ENCODE measurements at places on chromosomes 1 and 21.

GRCh38 chr1:93014168-93014567, 52.9 kb upstream of the DIPK1A start:
- no peak for DNase-seq

GRCh38 chr1:216081445-216081844, 341.8 kb downstream of the USH2A start:
- DNase-seq: no peak

GRCh38 chr1:175385316-175385715, 192.7 kb upstream of the KIAA0040 start:
- no peak for DNase-seq

DNA sequence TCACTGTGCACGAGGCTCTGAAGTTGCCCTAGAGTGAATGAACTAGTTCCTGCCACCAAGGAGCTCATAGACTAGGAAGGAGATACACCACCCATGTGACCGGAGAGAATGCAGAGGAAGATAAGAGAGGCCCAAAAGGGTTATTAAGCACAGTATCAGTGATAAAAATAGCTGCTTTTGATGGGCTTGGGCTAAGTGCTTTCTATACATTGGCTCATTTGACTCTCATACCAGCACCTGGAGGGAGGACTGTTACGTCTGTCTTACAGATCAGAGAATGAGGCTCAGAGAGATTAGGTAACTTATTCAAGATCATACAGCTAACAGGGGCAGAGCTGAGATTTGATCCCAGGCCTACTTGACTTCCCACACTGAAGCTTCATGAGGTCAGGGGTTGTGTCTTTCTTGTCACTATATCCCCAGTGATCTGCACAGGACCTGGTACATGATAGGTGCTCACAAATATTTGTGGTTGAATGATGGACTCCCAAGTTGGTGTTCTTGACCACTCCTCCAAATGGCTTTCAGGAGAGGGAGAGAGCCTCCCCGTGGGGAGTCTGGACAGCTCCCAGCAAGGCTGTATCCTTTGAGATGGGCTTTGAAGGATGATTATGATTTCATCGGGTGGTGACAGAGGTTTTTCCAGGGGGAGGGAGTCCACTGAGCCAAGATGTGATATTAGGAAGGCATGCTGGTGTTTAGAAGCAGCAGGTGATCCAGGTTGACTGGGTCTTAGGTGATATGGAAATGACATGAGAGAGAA, 14.4 kb downstream of the PPFIA4 start:
- DNase-seq: no peak

DNA sequence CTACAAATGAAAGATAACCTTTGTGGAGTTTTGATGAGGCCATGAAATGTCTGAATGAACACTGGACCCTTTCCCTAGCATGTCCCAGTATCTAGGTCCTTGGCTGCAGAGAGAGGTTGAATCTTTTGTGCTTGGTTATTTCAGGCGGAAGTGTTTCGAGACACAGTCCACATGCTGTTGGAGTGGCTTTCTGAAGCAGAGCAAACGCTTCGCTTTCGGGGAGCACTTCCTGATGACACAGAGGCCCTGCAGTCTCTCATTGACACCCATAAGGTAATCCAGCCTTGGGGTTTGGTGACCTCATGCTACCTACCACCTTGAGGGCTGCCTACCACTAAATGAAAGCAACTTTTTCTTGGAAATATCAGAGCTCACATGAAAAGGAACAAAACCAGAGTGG, 38.9 kb upstream of the BMP8A start:
- no peak for DNase-seq

GRCh38 chr1:157137408-157138219, 581 bp downstream of the ETV3 start:
- no peak for DNase-seq

DNA sequence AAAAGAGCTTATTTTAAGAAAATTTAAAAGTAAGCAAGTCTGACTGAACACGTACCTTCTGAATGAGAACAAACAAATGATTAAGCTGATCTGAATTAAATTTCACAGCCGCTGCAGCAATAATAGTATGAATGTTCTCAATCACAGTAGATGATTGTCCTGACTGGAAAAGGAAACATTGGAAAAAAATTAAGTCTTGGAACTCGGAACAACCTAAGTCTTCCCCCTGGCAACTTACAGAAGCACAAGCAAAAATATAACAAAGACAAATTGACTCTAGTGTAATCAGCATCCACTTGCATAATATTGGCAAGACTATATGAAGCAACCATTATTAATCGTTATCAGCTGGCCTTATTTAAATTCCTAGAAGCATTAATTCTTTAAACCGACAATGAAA, 60.5 kb downstream of the USP24 start:
- DNase-seq: no peak

- no peak for DNase-seq
Observed at GRCh38 chr1:213600879-213601278, 386.9 kb upstream of the PROX1 start.

- no peak for DNase-seq
Observed at GRCh38 chr1:29806646-29807319, 570.5 kb downstream of the PTPRU start.

GRCh38 chr1:226652613-226653012, 86.5 kb downstream of the ITPKB start:
- DNase-seq: no peak

DNA sequence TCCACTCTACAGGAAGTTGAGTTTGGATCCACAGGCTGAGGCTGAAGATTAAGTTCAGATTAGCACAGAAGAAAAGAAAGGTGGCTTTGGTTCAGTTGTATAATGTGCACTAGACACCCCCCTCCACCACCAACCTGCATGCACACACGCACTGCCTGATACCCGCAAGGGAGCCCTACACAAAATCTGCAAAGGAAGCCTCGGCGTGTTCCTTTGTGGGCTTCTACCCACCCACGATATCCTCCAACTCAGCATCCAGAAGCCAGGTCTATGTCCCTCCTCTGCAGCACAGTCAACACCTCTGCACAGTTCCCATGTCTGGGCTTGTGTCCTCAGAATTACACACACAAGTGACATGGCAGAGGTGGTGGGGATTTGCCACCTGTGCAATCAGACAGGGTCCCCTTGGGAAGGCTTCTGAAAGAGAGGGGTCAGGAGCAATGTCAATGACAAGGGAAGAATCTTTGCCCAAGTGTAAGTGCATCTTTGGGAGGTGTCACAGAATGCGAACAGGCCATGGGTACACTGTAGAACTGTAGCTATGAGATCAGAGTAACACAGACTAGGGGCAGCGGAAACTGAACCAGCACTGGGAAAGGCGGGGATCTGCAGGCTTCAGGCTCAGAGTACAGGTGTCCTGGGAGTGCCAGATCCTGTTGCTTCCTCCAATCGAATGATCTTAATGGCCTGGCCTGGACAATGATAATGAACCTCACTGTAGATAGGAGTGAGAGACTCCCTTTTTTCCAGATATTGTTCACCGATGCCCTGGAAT, 148.6 kb upstream of the ETV3 start:
- no peak for DNase-seq

DNA sequence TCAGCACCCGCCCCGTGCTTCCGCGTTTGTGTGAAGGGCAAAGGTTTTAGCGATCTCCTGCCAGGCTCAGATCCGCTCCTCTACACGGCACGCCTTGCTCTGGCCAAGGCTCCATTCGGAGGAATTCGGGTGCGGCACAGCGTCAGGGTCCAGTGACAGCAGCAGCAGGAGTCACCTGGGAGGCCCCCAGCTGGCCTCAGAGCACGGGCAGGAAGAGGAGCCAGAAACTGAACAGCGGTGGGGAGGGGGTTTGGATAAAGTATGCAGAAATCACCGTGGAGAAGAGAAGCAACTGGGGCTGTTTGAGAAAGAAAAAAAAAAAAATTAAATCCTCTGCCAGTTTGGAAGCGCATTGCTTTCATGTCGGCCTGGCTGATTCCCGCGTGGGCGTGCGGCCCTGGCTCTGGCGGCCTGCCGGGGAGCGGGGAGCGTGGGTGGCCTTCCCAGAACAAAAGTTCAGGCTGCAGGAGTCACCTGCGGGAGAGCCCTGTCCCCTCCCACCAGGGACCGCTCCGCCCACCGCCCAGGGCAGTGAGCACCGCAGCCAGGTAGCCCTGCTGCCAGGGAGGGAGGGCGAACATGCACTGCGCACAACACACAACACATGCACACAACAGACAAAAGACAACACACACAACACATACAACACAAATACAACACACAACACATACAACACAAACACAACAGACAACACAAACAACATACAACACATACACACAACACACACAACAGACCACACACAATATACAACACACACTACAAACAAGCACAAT, 107.6 kb downstream of the ETS2 start:
- peak; percentile 23 for DNase-seq

GRCh38 chr1:50898773-50899172, 61.3 kb downstream of the FAF1 start:
- no peak for DNase-seq

GRCh38 chr1:208350815-208351214, 106.6 kb upstream of the PLXNA2 start:
- no peak for DNase-seq

GRCh38 chr1:152953761-152954160, 6.8 kb downstream of the SPRR5 start:
- DNase-seq: no peak

GRCh38 chr1:166895766-166896165, 19.7 kb upstream of the TADA1 start:
- no peak for DNase-seq

GRCh38 chr1:194865383-194865782, 1679.0 kb upstream of the B3GALT2 start:
- DNase-seq: no peak

- DNase-seq: no peak
Observed at GRCh38 chr1:111690306-111690617, 48.9 kb downstream of the INKA2 start.

DNA sequence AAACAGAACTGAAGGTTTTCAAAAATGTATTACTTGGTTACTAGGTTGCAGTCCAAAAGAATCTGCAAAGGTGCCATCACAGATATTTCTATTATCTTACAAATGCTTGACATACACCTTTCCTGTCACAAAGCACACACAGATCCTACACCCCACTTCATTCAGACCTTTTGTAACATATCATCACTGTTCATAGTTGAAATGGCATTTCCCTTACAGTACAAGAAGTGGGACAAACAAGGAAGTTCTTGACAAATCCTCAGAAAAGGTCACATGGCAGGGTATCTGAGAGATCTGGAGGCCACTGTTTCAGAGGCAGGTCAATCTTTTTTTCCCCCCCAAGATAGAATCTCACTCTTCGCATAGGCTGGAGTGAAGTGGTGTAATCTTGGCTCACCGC, 21.3 kb downstream of the TOR1AIP2 start:
- DNase-seq: no peak

All from T-helper 2 cell treated with Interferon-gamma antibody and Interleukin-4, amounts not matched to agents 5 μg/mL and 100 μg/mL, for 36 hours (primary cell).